Right lobe of liver (tissue), 6 donors: ENCODE measurements at places on chromosomes 5 and 9. TPM values are rescaled to one million over a fixed set of nuclear protein-coding genes. Genes with fewer than 3 reads are reported as not detected.

Gene SLIT3
- total RNA-seq, result 0.31 TPM

Gene BTNL9
- total RNA-seq, result 7.5 TPM

Gene HTR1A
- total RNA-seq, result 0.18 TPM

Gene KCTD16
- total RNA-seq, result under 0.01 TPM

Gene PCSK1
- total RNA-seq, result not detected

Gene OR2V1
- not detected for total RNA-seq

Gene PNPLA7
- 14.2 TPM for total RNA-seq

Gene LCN12
- 20.5 TPM for total RNA-seq

Gene NNT
- 197 TPM for total RNA-seq

Gene NEUROG1
- total RNA-seq, result not detected

Gene RANBP3L
- 5.0 TPM for total RNA-seq

Gene CCL21
- total RNA-seq, result 22.3 TPM

Gene GDF9
- total RNA-seq, result 0.71 TPM

Gene CDC25C
- not detected for total RNA-seq

Gene SLC6A18
- not detected for total RNA-seq

Gene PTGDS
- total RNA-seq, result 4.6 TPM

Gene FRRS1L
- total RNA-seq, result not detected

Gene NMUR2
- total RNA-seq, result not detected

Gene CSNK1A1
- total RNA-seq, result 82.8 TPM

Gene PALM2AKAP2
- 32.0 TPM for total RNA-seq

Gene TRPM3
- total RNA-seq, result 0.30 TPM

Gene OR1J2
- total RNA-seq, result not detected

Gene C9
- total RNA-seq, result 926 TPM

Gene SLC36A2
- not detected for total RNA-seq
